RWPE2 (cell line): ENCODE measurements at places on chromosomes 6 and 20.

DNA sequence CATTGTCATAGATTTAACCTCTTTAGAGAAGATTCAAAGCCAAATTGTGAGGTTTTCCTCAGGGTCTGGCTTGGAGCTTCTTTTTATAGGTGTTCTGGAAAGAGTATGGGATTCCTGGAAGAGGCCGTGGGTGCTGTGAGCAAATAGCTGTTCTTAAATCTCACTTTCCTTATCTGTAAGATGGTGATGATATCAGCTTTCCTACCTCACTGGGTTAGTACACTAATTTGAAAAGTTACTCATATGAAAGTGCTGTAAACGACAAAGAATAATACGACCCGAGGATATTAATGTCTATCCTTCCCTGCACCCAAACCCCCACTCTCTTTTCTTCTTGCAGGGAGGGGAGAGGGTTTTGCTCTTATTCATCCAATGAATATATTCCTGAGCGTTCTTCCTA lies 116.9 kb upstream of the ENPP5 start:
- H3K4me3 ChIP-seq, result no peak overlapping the region
- H3K27ac ChIP-seq, result no peak overlapping the region
- no peaks in the 10 kb centered on the region for H3K4me1 ChIP-seq
- no peaks in the 10 kb centered on the region for H3K36me3 ChIP-seq

DNA sequence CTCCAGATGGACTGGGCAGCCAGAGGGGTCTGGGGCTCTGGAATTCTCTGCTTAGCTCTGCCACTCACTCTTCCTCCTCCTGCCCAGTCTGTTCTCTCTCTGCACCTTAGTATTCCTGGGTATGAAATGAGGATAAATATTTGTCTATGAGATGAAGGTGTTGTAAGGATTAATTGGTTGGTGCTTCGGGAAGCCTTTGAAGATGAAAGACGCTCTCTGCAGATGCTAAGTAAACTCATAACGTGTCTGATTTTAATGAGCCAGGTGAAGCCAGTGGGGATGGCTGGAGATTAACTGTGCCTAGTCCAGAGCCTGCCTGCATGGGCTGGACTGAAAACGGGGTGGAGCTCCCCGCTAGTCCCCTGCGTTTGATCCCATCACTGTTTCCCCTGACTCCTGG lies 23.1 kb upstream of the TCP11 start:
- peaks cover 3% of the 10 kb centered on the region for H3K4me1 ChIP-seq
- H3K27me3 ChIP-seq, result no peaks in the 10 kb centered on the region

DNA sequence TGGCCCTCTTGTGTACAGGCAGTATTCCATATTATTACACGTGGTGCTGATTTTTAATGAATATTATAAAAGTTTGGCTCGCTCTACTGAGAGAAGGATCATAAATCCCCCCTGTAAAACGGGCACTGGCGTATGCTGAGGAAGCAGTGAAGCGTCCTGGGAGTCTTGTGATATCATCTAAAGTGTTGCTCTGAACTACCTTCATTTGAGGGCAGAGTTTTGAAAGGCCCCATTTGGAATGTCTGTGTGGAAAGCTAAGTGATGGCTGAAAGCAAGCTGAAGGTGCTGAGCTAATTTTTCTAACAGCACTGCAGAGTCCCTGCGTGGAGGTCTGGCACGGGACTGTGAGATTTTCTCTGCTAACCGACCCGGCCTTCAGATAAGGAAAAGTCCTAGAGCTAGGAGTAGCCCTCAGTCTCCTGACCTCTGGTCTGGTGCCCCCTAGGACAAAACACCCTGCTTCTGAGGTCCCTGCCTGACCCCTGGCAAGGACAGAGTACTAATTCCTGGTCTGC lies 1.3 kb upstream of the BACH2 start:
- peaks cover 8% of the 10 kb centered on the region for H3K4me1 ChIP-seq
- no peak for DNase-seq
- H3K27me3 ChIP-seq, result no peaks in the 10 kb centered on the region
- H3K36me3 ChIP-seq, result no peaks in the 10 kb centered on the region
- no peak overlapping the region for H3K27ac ChIP-seq

GRCh38 chr6:81753711-81754577 lies 1.5 kb upstream of the TENT5A start:
- peak overlapping the region; percentile 45 for H3K27ac ChIP-seq
- DNase-seq, result peak; percentile 66
- no peaks in the 10 kb centered on the region for H3K27me3 ChIP-seq
- peaks cover 6% of the 10 kb centered on the region; the same call in 1 of the 2 replicates for H3K36me3 ChIP-seq

DNA sequence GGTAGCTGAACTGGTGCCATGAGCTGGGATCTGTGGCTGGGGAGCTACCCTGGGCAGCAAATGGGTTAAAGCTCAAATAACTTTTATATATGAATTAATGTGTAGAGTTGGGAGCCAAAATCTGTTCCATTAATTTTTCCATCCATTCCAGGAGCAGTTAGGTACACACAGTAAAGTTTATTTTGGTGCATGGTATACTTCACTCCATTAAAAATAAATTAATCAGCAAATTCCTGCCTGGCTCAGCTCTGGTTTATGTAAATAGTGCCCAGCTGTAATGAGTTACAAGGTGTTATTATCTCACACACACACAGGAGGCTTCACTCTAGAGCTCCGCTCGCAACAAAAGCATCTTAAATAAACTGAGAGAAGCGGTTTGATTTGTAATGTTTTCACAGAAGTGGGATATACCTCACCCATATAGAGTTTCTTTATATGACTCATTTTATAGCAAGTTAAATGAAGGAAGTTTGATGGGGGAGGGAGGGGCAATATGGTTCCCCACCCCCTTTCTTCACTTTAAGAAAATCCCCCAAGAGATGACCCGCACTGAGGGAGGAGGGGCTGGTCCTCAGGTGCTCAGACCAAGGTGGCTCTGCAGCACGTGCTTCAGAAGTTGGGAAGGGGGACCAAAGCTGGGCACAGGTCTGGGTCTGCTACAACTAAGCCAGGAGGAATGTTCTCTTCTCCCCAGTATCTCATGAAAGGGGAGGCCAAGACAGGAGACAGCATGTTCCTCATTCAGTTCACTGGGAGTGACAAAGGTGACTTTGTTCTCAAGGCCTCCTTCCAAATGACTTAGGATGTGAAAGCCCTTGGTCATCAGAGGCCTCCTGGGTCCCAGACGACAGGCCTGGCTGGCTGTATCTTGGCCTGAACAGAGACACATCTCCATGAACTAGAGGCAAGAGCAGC lies 10.5 kb upstream of the FAM83C start:
- DNase-seq, result peak; percentile 79
- no peak overlapping the region for H3K4me3 ChIP-seq
- peaks cover 28% of the 10 kb centered on the region for H3K36me3 ChIP-seq

DNA sequence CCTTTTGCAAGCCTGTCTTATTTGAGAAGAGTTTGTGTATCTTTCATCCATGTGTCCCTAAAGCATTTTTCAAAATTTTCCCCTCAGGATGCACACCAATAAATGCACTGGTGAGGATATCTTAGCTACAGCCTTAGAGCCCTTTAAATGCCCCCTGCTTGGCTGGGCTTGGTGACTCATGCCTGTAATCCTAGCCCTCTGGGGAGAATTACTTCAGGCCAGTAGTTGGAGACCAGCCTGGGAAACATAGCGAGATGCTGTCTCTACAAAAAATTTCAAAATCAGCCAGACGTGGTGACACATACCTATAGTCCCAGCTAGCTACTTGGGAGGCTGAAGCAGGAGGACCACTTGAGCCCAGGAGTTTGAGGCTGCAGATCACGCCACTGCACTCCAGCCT lies 33.8 kb upstream of the PLCB4 start:
- peak overlapping the region; percentile 70 for H3K27ac ChIP-seq
- H3K4me3 ChIP-seq, result no peak overlapping the region
- H3K36me3 ChIP-seq, result no peaks in the 10 kb centered on the region
- H3K4me1 ChIP-seq, result peaks cover 21% of the 10 kb centered on the region
- DNase-seq, result no peak

- H3K36me3 ChIP-seq, result no peaks in the 10 kb centered on the region
- H3K4me3 ChIP-seq, result no peak overlapping the region
- no peak overlapping the region for H3K27ac ChIP-seq
- H3K4me1 ChIP-seq, result no peaks in the 10 kb centered on the region
- no peaks in the 10 kb centered on the region for H3K27me3 ChIP-seq
- DNase-seq, result no peak
These were observed 38.6 kb upstream of the GMPR start for GRCh38 chr6:16199804-16200203.

DNA sequence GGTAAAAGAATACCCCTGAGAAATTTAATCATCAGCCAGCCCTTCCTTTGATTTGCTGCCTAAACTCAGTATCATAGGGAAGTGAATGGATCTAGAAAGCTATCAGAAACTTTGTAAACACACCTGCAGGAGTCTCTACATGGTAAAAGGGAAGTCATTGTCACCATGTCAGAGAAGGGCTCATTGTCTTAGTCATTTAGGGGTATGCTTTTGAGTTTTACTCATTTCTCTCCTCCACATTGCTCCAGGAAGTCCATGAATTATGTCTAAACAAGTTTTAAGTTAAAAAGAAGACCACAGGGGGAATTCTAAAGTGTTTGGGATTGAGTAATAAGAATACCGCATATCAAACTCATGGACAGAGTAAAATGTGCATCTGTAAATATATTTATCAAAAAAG lies 2.5 kb downstream of the SLC17A1 start:
- H3K27ac ChIP-seq, result no peak overlapping the region
- peaks cover 27% of the 10 kb centered on the region for H3K27me3 ChIP-seq
- no peaks in the 10 kb centered on the region for H3K36me3 ChIP-seq
- H3K4me3 ChIP-seq, result no peak overlapping the region
